Cardiac muscle cell (in vitro differentiated cells and primary cell): ENCODE measurements at places on chromosomes 12 and 14. TPM values are rescaled to one million over a fixed set of nuclear protein-coding genes. Genes with fewer than 3 reads are reported as not detected.

Gene C1QL4
- total RNA-seq, result not detected in 2 replicates

Gene CLEC2A
- not detected in 2 replicates for total RNA-seq

Gene GRIP1
- total RNA-seq, result 5.2 and 7.4 TPM in 2 replicates

Gene GPRC5D
- not detected in 2 replicates for total RNA-seq

Gene GPR132
- total RNA-seq, result 1.2 and 2.0 TPM in 2 replicates
